ENCODE measurements at places on chromosomes 3 and 15.
A peak's percentile ranks its signal among the peaks of the same experiment; 100 is the strongest.

DNA sequence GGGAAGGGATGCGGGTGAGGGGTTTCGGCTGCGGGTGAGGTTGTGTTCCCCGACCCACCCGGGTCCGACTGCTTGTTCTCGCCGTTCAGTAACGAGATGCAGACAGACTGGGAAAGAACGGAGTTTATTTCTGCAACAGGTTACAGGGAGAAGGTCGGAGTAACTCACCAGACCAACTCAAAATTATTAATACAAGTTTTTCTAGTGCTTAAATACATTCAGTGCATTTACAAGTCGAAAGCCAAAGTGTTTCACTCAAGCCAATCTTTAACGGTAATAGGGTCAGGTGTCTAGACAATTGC is 492 bp upstream of the HIGD1A start:
- no peak for DNase-seq

GRCh38 chr15:73323374-73323955 is 45.3 kb downstream of the HCN4 start:
- DNase-seq, result no peak

GRCh38 chr3:9141928-9142289 is 107.5 kb downstream of the SRGAP3 start:
- no peak for DNase-seq

GRCh38 chr15:87826119-87826747 is 430.3 kb downstream of the NTRK3 start:
- no peak for DNase-seq

GRCh38 chr15:33565094-33565493 is 254.3 kb downstream of the RYR3 start:
- no peak for DNase-seq

DNA sequence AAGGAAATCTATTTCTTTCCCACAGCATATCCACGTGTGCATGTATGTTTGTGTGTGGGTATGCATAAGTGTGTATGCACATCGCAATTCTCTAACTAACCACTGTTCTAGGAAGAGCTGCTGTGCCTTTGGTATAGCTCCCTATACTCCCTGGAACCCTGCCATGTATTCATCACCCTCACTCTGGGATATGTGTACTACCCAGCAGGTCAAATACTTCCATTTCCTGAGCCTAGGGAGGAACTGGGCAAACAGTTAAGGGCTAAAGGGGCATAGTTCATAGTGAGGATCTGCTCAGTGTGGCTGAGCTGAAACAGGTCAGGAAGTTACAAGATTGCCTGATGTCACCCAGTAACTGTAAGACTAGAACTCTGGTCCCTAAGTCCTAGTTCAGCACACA is 260.4 kb downstream of the RPLP1 start:
- DNase-seq, result no peak

DNA sequence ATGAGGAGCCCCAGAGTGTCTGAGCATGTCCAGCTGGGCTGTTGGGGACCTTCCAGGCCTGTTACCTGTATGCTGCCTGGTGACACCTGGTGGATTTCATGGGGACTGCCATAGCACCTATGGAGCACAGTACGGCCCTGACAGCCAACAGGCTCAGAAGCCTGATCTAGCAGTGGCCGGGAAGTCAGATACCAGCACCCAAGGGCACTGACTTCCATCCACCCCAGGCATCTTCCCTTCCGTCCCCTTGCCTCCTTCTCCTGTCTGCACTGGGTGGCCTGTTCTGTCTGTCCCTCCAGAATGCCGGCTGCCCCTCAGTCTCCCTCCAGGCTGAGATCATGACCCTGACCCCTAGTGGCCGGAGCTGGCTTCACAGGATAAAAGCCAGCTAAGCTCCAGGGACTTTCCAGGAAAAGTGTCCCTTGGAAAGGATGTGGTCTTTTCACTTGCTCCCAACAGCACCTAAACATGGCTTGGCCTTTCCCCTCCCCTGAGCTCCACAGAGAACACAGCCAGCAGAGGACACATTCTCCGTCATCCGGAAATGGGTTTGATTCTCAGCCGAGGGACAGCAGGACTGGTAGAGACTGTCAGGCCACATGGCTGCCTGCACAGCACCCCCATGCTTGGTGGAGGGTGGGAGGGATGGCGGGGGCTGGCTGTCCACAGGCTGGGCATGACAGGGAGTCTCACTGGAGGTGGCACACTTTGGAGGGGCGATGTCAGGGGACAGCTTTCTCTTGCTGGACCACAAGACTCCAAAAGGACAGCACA is 9.5 kb downstream of the RPS17 start:
- peak; percentile 72 for DNase-seq

DNA sequence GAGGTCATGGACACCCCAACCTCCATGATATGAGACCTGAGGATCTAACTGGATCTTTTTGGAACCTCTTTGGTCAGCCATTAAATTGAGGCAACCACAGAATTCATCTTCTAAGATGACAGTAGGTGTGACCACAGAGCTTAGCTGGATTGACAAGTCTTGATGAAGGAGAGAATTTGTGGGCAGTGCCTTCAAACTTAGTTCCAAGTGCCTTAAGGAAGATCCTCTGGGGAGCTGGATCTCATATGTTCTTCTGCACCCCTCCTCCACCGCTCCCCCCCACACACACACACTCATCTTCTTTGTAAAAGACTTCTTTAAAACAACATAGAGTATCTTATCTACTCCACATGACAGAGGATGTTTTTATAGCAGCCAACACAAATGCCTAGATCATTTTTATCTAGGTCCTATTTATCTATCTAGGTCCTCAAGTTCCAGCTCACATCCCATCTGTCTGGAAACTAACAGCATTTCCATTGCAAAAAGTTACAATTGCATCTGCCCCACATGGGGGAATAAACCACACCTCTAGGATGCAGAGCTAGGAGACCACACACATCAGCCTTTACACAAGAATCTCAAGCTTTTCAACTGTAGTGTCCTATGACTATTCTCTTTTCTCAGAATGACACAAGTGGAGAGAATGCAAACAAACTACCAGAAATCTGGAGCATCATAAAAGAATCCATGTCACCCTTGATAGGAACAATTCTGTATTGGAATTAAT is 37.4 kb downstream of the WWTR1 start:
- no peak for DNase-seq

DNA sequence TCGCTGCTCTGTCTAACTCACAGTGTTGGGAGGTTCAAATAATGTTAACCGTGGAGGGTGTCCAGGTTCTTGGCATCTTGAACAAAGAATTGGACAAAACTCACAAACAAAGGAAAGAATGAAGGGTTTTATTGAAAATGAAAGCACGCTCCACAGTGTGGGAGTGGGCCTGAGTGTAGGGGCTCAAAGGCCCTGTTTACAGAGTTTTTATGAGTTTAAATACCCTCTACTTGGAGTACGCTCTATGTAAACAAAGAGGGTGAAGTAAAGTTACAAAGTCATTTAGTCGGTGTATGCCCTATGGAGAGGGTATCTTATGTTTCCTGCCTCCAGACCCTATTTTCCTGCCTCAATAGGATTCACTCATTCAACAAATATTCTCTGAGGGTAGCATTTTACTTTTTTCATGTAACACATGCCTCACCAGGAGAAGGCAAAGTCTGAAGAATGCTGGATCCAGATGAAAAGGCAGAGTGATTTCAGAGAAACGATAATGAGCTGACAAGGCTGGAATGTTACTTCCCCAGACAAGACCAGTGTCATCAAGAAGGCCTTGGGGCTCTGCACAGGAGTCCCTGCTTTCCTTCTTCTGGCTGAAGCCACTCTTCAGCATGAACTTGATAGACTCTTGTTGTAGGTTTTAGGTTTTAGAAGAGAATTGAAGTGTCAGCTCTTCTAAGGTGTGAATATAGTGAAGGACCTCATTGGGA is 163.6 kb downstream of the FAM43A start:
- no peak for DNase-seq

GRCh38 chr3:7506606-7507180 is 645.8 kb downstream of the GRM7 start:
- DNase-seq, result no peak

DNA sequence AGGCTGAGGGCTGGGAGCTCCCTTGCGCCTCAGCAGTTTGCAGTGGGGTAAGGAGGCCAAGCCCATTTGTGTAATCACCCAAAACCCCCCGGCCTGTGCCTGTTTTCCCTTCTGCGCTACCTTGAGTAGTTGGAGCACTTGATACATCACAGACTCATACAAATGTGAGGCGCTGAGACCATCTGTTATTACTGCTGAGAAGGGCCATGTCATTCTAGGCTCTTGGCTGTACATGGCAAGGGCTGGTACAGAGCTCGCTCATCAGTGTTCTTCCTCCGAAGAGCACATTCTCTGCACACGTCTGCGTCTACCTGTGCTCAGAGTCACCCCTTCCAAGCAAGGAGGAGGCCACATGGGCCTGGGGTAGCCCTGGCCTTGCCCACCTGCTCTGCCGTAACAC is 9.3 kb downstream of the PLA2G4B start:
- DNase-seq, result no peak

DNA sequence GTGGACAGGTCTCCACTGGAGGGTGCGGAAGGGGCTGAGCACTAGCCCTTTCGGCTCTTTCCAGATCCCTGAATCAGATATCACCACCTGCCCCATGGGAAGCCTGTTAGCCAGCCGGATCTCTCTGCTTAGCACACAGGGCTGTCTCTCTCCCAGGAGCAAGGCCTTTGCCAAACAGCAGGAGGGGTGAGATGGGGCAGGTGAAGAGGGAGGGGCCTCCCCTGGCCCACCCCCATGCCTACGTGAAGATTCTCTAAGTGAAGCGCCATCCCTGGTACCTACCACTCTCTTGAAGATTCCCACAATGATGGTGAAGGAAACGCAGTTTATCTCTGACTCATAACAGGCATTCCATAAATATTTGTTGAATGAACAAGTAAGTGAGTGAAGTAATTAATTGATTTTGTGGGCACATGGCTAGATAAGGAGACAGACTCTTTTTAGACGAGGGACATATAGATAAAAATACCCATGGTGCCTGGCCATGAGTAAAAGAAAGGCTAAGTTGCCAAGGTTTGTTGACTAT is 19.6 kb upstream of the HCN4 start:
- no peak for DNase-seq

Measured in activated naive CD4-positive, alpha-beta T cell treated with anti-CD3 and anti-CD28 coated beads, Interleukin-2, amount 50 U/mL, for 16 hours (primary cell).